ENCODE measurements at places on chromosomes 3 and 15. TPM values are rescaled to one million over a fixed set of nuclear protein-coding genes. Genes with fewer than 3 reads are reported as not detected.

- H3K36me3 ChIP-seq, result no peaks in the 10 kb centered on the region
- peaks cover 53% of the 10 kb centered on the region for H3K4me1 ChIP-seq
- no peak overlapping the region for H3K4me3 ChIP-seq
- DNase-seq, result peak; percentile 98
- peak overlapping the region; percentile 96 for H3K27ac ChIP-seq
- no peaks in the 10 kb centered on the region for H3K27me3 ChIP-seq
Observed at GRCh38 chr3:10192953-10193691, 28.4 kb downstream of the IRAK2 start.

Gene ZNF445
- total RNA-seq, result 5.9 TPM

Gene DAG1
- 81.8 TPM for total RNA-seq

DNA sequence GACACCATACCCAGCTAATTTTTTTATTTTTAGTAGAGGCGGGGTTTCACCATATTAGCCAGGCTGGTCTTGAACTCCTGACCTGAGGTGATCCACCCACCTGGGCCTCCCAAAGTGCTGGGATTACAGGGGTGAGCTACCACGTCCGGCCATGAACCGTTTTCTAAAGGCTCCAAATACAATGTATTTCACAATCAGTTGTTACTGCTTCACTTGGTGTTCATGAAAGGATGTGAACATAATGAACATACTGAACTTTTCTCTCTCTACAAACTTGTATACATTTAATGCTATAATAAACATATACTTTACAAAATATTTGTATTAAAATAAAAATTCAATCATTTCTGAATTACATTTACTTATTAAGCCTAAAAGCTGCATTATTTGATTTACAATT lies 28.9 kb downstream of the TBL1XR1 start:
- H3K27me3 ChIP-seq, result no peaks in the 10 kb centered on the region
- no peaks in the 10 kb centered on the region for H3K4me1 ChIP-seq
- no peaks in the 10 kb centered on the region for H3K36me3 ChIP-seq
- H3K4me3 ChIP-seq, result no peak overlapping the region
- H3K27ac ChIP-seq, result no peak overlapping the region

DNA sequence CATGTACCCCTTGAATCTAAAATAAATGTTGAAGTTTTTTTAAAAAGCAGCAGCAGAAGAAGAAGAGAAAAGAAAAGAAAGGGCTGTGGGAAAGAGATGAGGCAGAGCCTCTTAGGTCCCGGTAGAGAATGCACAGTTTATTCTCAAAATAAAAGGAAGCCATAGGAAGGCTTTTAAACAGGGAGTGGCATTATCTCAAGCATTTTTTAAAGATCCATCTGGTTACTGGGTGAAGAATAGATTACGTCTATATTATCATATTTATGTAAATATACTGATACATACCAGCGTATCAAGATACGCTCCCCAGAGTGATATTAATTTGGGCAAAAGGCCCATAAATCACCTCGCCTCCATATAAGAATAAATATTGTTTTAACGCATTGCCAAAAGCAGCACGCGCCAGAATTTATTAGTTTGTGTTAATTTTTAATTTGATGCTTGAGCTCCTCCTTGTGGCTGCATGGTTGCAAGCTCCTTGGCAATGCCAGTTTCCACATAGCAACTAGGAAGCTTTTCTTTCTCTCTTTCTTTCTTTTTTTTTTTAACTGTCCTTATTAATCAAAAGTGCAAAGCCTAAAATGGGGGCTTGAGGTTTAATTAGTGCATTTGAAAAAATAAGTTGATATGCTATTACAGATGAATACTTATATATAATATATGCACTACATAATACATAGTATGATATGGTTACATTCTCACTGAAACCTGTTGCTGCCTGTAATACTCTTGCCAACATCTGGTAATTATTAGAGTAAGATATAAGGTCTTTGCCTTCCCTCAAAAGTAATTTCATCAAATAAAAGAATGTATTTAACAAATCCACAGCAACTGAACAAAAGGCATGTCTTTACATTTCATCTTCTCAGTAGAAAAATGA lies 242.8 kb upstream of the UBE2E2 start:
- H3K4me1 ChIP-seq, result no peaks in the 10 kb centered on the region
- no peak overlapping the region for H3K27ac ChIP-seq
- H3K36me3 ChIP-seq, result no peaks in the 10 kb centered on the region
- DNase-seq, result peak; percentile 65
- peaks cover 6% of the 10 kb centered on the region for H3K27me3 ChIP-seq

GRCh38 chr3:79040701-79041100 lies 727.1 kb downstream of the ROBO1 start:
- no peaks in the 10 kb centered on the region for H3K36me3 ChIP-seq
- H3K4me3 ChIP-seq, result no peak overlapping the region
- peak overlapping the region; percentile 58 for H3K27ac ChIP-seq
- DNase-seq, result peak; percentile 96
- peaks cover 35% of the 10 kb centered on the region for H3K4me1 ChIP-seq

DNA sequence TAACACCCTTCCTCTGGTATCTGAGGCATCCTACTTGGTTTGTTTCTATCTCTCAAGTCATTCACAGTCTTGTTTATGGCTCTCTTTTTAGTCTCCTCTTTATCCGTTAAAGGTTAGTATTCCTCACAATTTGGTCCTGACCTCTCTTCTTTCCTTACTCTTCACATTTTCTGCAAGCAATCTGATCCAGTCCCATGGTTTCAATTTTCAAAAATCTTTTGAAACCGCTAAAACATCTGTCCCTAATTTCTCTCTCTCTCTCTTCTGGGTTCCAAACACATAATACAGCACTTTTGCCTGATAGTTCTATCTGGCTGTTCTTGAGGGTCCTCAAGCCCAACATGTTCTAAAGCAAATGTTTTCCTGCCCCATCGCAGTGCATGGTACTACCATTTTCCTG lies 149.0 kb downstream of the SERPINI1 start:
- peaks cover 7% of the 10 kb centered on the region for H3K27me3 ChIP-seq
- H3K4me3 ChIP-seq, result no peak overlapping the region
- H3K4me1 ChIP-seq, result no peaks in the 10 kb centered on the region
- no peak for DNase-seq
- no peak overlapping the region for H3K27ac ChIP-seq

DNA sequence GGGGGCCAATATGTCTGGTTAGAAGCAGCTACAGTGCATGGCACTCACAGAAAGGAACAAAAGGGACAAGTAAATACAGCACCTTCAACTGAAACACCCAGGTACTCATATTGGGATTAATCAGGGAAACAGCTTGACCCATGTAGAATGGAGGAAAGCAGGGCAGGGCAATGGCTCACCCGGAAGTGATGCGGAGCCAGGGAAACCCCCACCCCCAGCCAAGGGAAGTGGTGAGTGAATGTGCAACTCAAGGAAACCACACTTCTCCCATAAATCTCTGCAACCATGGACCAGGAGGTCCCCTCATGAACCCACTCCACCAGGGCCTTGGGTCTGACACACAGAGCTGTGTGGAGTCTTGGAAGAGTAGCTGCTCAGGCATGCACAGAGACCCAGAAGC lies 117.1 kb downstream of the MTHFS start:
- no peaks in the 10 kb centered on the region for H3K27me3 ChIP-seq
- H3K27ac ChIP-seq, result no peak overlapping the region
- H3K4me1 ChIP-seq, result no peaks in the 10 kb centered on the region
- H3K36me3 ChIP-seq, result no peaks in the 10 kb centered on the region
- no peak for DNase-seq
- H3K4me3 ChIP-seq, result no peak overlapping the region

- H3K27me3 ChIP-seq, result no peaks in the 10 kb centered on the region
- H3K27ac ChIP-seq, result no peak overlapping the region
- H3K4me3 ChIP-seq, result no peak overlapping the region
- no peaks in the 10 kb centered on the region for H3K4me1 ChIP-seq
- no peaks in the 10 kb centered on the region for H3K36me3 ChIP-seq
Observed at GRCh38 chr15:27088584-27089232, 117.7 kb downstream of the GABRG3 start.
